ENCODE measurements at places on chromosomes 12 and 14. TPM values are rescaled to one million over a fixed set of nuclear protein-coding genes. Genes with fewer than 3 reads are reported as not detected.

The KRT76 gene
- not detected for total RNA-seq

The PHC1 gene
- 38.7 TPM for total RNA-seq

The ITGB7 gene
- total RNA-seq, result under 0.01 TPM

The SDSL gene
- 3.5 TPM for total RNA-seq

The FOXG1 gene
- total RNA-seq, result under 0.01 TPM

The MYRFL gene
- total RNA-seq, result not detected

The MMP14 gene
- 991 TPM for total RNA-seq

The OR4E2 gene
- total RNA-seq, result not detected

The LRTM2 gene
- not detected for total RNA-seq

The CLEC6A gene
- total RNA-seq, result not detected

The SINHCAF gene
- 21.2 TPM for total RNA-seq

The POTEM gene
- not detected for total RNA-seq

The MYF6 gene
- total RNA-seq, result not detected

The DAO gene
- not detected for total RNA-seq

The RNASE1 gene
- total RNA-seq, result 0.43 TPM

The IAPP gene
- not detected for total RNA-seq

The COX8C gene
- total RNA-seq, result not detected

The RERGL gene
- not detected for total RNA-seq

The CPNE6 gene
- total RNA-seq, result under 0.01 TPM

The GARIN6 gene
- total RNA-seq, result not detected

The FGF6 gene
- total RNA-seq, result not detected

The METAP2 gene
- 54.4 TPM for total RNA-seq

The ZNF140 gene
- 17.2 TPM for total RNA-seq

The RASSF9 gene
- 0.14 TPM for total RNA-seq

The GOLGA5 gene
- 86.7 TPM for total RNA-seq
